Large intestine (tissue), 12 donors: ENCODE measurements at places on chromosomes 5 and 9. TPM values are rescaled to one million over a fixed set of nuclear protein-coding genes. Genes with fewer than 3 reads are reported as not detected.

The PCSK5 gene
- 123 TPM for polyA plus RNA-seq

The ABO gene
- polyA plus RNA-seq: 19.6 TPM

The PCDHGA5 gene
- polyA plus RNA-seq: 1.5 TPM

The NME5 gene
- polyA plus RNA-seq: 2.8 TPM

The PLCXD3 gene
- polyA plus RNA-seq: 4.9 TPM

GRCh38 chr9:119368681-119369581 is at the start of gene BRINP1:
Gene BRINP1, minus strand, starts transcription at chr9:119369435. Its CDS starts 56,080 bp downstream, at chr9:119313355.
- DNase-seq: no peak
- no peaks in the 10 kb centered on the region for H3K36me3 ChIP-seq
- H3K27ac ChIP-seq: no peak within 1 kb of the TSS
- no peaks in the 10 kb centered on the region for H3K4me1 ChIP-seq
- H3K27me3 ChIP-seq: peaks cover 44% of the 10 kb centered on the region
- no peak within 1 kb of the TSS for H3K4me3 ChIP-seq

DNA sequence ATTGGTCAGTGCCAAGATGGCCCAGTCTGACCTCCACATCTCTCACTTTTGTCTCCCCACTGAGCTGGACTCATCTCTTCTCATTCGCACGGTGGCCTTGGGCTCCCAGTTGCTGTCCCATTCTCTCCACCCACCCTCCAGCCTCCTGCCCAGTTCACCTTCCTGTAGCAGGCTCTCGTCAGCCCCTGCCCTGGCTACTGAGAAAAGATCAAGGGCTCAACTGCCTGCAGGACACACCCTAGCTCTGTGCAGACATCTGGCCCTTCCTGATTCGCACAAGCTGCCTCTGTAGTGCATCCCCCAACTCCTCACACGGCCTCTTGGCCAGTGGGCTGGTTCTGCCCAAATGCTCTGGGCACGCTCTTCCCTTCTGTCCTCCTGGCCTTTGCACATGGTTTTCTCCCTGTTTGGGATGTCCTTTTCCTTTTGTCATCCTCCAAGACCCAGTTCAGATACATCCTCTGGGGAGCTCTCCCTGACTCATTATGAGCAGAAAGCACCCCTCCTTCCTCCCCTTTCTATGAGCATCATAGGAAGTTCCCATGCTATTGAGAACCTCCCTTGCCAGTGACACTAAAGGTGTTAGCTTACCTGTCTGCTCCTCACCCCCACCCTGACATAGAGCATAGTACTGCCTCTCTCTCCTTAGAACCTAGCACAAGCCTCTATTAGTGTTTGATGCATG is 78.5 kb upstream of the TGFBR1 start:
- no peaks in the 10 kb centered on the region for H3K36me3 ChIP-seq
- DNase-seq: no peak
- H3K27ac ChIP-seq: no peak overlapping the region
- H3K27me3 ChIP-seq: no peaks in the 10 kb centered on the region
- H3K4me1 ChIP-seq: no peaks in the 10 kb centered on the region

- no peaks in the 10 kb centered on the region for H3K36me3 ChIP-seq
- no peak for DNase-seq
- no peaks in the 10 kb centered on the region for H3K4me1 ChIP-seq
- no peaks in the 10 kb centered on the region for H3K27me3 ChIP-seq
- H3K27ac ChIP-seq: no peak overlapping the region
Observed at GRCh38 chr5:127615916-127616315, 33.0 kb upstream of the CTXN3 start.

GRCh38 chr5:110665184-110665726 is 61.2 kb downstream of the TMEM232 start:
- H3K27ac ChIP-seq: no peak overlapping the region
- H3K36me3 ChIP-seq: no peaks in the 10 kb centered on the region
- H3K27me3 ChIP-seq: no peaks in the 10 kb centered on the region
- H3K4me3 ChIP-seq: no peak overlapping the region
- DNase-seq: no peak

DNA sequence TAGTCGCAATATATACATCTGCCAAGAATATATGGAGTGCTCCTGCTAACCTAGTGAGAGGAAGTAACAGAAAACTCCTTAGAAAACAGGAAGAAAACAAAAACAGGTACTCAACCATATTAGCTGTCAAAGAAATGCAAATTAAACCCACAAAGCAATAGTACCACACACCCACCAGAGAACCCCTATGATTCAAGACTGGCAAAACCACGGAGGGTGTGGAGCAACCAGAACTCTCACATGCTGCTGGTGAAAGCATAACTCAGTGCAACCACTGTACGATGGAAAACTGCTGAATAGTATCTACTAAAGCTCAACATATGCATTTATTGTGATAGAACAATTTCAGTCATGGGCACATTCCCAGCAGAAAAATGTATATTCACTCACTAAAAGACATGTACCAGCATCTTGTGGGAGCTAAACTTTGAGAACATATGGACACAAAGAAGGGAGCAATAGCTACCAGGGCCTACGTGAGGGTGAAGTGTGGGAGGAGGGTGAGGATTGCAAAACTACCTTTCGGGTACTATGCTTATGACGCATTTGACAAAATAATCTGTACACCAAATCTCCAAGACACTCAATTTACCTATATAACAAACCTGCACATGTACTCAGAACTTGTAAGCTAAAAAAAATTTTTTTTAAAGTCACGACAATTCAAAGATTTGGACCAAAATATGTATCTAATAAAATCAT is 34.0 kb downstream of the PTPN3 start:
- H3K36me3 ChIP-seq: peaks cover 35% of the 10 kb centered on the region
- H3K27ac ChIP-seq: no peak overlapping the region
- no peak overlapping the region for H3K4me3 ChIP-seq
- no peaks in the 10 kb centered on the region for H3K4me1 ChIP-seq
- DNase-seq: no peak

DNA sequence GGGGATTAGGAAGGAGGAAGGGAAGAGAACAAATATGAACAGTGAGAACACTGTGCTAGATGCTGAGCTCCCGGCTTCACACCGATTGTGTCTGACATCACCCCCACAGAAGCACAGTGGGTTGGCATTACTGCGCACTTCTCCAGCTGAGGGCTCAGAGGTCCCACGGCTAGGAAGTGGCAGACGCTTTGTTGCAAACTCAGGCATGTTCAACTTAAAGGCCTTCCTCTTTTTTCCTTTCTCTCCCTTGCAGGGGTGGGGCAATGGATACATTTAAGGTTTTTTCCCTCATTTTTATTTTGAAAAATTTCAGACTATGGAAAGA is 15.5 kb upstream of the SHB start:
- no peaks in the 10 kb centered on the region for H3K36me3 ChIP-seq
- no peak overlapping the region for H3K4me3 ChIP-seq
- DNase-seq: no peak
- no peak overlapping the region for H3K27ac ChIP-seq
- H3K27me3 ChIP-seq: no peaks in the 10 kb centered on the region

DNA sequence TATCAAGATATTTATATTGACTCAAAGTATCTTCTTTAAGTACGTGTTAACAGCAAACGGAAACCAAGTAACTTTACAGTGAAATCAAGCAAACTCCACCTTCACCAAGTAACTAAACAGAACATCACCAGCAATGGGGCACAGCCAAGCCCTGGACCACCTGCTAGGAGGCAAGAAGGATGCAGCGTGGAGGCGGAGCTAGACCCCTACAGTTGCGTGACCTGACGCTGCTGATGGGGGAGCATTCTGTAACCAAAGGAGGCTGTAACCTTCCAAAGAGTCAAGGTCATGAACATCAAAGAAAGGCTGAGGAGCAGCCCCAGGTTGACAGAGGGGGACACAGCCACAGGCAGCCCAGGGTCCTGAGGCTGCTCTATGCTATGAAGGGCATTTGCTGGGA is 6.1 kb downstream of the VAV2 start:
- H3K4me1 ChIP-seq: peaks cover 46% of the 10 kb centered on the region
- H3K36me3 ChIP-seq: peaks cover 12% of the 10 kb centered on the region
- H3K27me3 ChIP-seq: no peaks in the 10 kb centered on the region
- no peak overlapping the region for H3K27ac ChIP-seq
- no peak overlapping the region for H3K4me3 ChIP-seq

DNA sequence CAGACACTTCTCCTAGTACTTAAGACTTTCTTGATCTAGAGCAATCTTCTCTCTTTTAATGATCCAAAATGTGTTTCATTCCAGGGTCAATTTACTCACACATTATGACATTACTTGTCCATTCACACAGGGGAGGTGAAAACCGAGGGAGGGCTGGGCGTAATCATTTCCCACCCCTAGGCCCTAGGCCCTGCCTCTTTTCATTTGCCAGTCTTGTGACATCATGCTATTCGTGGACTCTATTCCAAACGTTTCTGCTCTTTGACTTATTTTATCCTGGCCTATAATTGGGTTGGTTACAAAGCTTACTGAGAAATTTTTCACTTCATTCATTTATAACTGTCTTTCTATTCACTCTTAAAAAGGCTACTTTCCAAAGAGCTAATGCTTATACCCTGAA is 2.4 kb downstream of the DCAF12 start:
- H3K27me3 ChIP-seq: no peaks in the 10 kb centered on the region
- DNase-seq: no peak
- H3K36me3 ChIP-seq: peaks cover 20% of the 10 kb centered on the region
- no peak overlapping the region for H3K4me3 ChIP-seq
- no peak overlapping the region for H3K27ac ChIP-seq

DNA sequence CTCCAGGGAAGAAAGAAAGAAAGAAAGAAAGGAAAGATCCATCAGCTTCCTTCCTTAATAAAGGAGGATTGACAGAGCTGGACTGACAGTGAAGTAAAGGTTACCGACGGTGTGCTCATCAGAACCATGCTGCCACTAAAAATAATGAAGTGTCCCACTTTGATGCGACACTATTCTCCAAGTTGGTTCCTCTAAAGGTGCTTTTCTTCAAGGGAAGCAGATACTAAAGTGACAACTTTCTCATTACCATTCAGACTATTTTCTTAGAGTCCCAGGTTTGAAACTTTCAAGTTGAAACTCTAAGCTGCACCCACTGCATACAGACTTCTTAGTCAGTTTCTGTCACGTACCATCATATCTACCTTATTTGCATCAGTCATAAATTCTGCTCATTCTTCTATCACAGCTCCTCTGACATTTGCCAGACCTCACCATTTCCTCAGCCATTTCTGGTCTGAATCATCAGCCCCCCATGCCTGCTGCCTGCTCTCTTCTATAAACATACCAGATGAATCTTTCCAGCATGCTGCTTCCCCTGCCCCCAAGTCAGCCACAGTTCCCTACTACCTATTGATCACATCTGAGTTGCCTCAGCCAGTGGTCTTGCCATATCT is 177.6 kb downstream of the DEPDC1B start:
- DNase-seq: no peak
- no peaks in the 10 kb centered on the region for H3K27me3 ChIP-seq
- H3K4me3 ChIP-seq: no peak overlapping the region
- no peaks in the 10 kb centered on the region for H3K36me3 ChIP-seq

- no peak for DNase-seq
- H3K27me3 ChIP-seq: no peaks in the 10 kb centered on the region
- no peaks in the 10 kb centered on the region for H3K36me3 ChIP-seq
Observed at GRCh38 chr9:38432922-38433510, 8.8 kb upstream of the IGFBPL1 start.

GRCh38 chr9:36896296-36896695 is 137.8 kb downstream of the PAX5 start:
- peaks cover 25% of the 10 kb centered on the region for H3K27me3 ChIP-seq
- no peak overlapping the region for H3K27ac ChIP-seq
- no peak for DNase-seq
- H3K4me3 ChIP-seq: no peak overlapping the region
- no peaks in the 10 kb centered on the region for H3K4me1 ChIP-seq

DNA sequence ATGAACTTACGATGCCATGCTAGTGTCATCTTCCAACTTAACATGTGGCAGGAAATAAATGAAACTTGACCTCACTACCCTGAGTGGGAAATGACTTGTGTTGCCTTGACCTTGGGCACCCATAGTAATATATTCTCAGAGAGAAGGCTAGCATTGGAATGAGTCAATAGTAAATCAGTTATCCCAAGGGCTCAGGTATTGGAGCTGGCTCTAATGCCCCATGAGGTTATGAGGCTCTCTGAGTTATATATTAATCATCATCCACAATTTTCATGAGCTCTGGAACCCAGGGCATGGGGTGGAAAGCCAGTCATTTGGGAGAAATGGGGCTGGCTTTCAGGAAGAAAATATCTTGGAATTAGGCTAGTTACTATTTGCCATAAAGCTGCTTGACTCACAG is 42.4 kb upstream of the SMIM32 start:
- no peak overlapping the region for H3K4me3 ChIP-seq
- peaks cover 15% of the 10 kb centered on the region for H3K4me1 ChIP-seq
- no peaks in the 10 kb centered on the region for H3K27me3 ChIP-seq

DNA sequence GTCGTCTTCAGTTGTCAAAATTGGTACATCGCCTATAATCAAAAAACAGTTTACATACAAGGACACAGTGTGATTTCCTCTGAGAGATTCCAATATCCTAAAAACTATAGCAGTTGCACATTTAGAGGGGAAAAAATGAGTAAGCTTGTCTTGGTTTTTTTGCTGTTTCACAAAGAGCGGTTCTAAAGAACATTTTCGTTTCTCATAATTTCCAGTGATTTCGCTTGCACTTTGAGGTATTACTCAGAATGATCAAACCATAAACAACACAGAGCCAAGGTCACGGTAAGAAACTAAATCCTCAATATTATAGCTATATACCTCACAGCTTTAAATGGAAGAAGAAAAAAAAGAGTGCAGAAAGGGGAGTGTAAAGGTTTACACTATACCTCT is 861 bp downstream of the MTX3 start:
- H3K27ac ChIP-seq: no peak overlapping the region
- H3K4me3 ChIP-seq: peak overlapping the region; percentile 73
- H3K36me3 ChIP-seq: peaks cover 28% of the 10 kb centered on the region
- peaks cover under 1% of the 10 kb centered on the region for H3K27me3 ChIP-seq
- H3K4me1 ChIP-seq: no peaks in the 10 kb centered on the region

- no peaks in the 10 kb centered on the region for H3K4me1 ChIP-seq
- H3K27ac ChIP-seq: no peak overlapping the region
- H3K4me3 ChIP-seq: no peak overlapping the region
- no peak for DNase-seq
Observed at GRCh38 chr5:74885170-74885569, 19.0 kb upstream of the FAM169A start.

GRCh38 chr5:127586066-127586770 is 62.7 kb upstream of the CTXN3 start:
- no peak overlapping the region for H3K4me3 ChIP-seq
- no peaks in the 10 kb centered on the region for H3K27me3 ChIP-seq
- peak; percentile 10 for DNase-seq
- no peaks in the 10 kb centered on the region for H3K4me1 ChIP-seq

- no peaks in the 10 kb centered on the region for H3K4me1 ChIP-seq
- H3K27me3 ChIP-seq: no peaks in the 10 kb centered on the region
- H3K4me3 ChIP-seq: no peak overlapping the region
- H3K36me3 ChIP-seq: no peaks in the 10 kb centered on the region
Observed at GRCh38 chr9:2576631-2577030, 45.0 kb upstream of the VLDLR start.

DNA sequence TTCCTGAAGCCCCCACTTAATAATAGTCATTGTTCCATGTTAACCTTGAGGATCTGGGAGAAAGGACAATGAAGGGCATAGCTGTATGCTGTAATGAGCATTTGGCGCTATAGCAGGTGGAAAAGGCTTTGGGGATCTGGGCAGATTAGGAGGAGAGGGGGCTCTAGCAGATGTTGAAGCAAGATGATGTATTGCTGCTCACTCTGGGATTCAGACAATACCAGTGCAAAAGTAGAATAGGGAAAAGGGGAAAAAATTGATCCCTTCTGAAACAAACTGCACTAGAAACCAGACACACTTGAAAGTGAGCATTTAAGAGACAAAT is 575.3 kb upstream of the MEF2C start:
- no peaks in the 10 kb centered on the region for H3K27me3 ChIP-seq
- DNase-seq: no peak
- no peak overlapping the region for H3K27ac ChIP-seq
- H3K4me1 ChIP-seq: no peaks in the 10 kb centered on the region
- no peak overlapping the region for H3K4me3 ChIP-seq
